Activated T-helper 1 cell treated with anti-CD3 and anti-CD28 coated beads, Interleukin-2, amount 50 U/mL, for 16 hours (primary cell): ENCODE measurements at places on chromosomes 12 and 14.

DNA sequence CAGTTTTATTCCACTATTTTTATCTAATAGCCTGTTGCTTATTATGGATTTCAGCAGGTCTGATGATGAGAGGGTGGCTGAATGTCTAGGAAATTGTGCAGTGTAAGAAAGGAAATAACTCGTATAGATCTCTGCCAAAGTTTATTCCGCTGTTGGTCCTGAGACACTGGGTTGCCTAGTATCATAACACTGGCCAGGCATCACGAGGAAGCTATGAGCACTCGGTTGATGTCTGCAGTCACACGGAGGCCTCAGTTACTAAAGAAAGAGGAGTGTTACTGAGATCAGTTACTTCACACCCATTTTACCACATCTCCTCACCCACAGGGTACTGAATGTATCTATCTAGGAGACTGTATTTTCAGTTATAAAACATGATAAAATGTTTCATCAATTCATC lies 21.9 kb downstream of the BHLHE41 start:
- no peak for DNase-seq

- no peak for DNase-seq
These were observed 176.6 kb downstream of the FOXN3 start for GRCh38 chr14:89240414-89240813.

GRCh38 chr12:2376908-2377657 lies 324.3 kb downstream of the CACNA1C start:
- no peak for DNase-seq

GRCh38 chr14:93803408-93804318 lies 15.4 kb upstream of the PRIMA1 start:
- DNase-seq = no peak

- DNase-seq = no peak
These were observed 177.5 kb downstream of the DACT1 start for GRCh38 chr14:58815161-58815701.

DNA sequence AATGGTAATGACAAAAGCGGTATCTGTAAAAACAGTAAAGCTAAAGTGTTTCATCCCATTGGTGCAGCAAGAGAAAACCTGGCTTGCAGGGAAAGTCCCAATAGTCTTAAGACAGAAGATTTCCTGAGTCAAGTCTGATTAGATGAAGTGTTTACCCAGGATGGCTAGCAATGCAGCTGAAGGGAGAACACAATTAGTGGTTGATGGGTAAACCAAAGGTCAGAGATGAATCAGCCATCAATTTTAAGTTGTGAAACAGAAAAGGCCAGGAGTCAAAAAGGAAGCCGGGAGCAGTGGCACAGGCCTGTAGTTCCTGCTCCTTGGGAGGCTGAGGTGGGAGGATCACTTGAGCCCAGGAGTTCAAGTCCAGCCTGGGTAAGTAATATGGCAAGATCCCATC lies 52.6 kb downstream of the SEC23A start:
- DNase-seq = no peak

GRCh38 chr14:81519200-81520011 lies 14.2 kb downstream of the SEL1L start:
- no peak for DNase-seq

- DNase-seq = no peak
These were observed 979 bp downstream of the DDX54 start for GRCh38 chr12:113184098-113184899.

DNA sequence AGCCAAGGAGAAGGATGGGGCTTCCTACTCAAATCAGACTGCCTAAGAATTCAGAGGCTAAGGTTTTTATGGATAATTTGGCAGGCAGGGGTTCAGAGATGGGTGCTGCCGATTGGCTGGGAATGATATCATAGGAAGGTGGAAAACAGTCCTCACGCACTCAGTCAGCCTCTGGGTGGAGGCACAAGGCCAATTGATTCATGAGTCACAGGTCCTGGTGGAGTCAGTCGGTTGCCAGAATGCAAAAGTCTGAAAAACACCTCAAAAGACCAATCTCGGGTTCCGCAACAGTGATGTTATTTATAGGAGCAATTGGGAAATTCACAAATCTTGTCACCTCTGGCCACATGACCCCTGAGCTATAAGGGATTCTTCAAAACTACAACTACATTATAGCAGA lies 105.5 kb downstream of the GXYLT1 start:
- no peak for DNase-seq

DNA sequence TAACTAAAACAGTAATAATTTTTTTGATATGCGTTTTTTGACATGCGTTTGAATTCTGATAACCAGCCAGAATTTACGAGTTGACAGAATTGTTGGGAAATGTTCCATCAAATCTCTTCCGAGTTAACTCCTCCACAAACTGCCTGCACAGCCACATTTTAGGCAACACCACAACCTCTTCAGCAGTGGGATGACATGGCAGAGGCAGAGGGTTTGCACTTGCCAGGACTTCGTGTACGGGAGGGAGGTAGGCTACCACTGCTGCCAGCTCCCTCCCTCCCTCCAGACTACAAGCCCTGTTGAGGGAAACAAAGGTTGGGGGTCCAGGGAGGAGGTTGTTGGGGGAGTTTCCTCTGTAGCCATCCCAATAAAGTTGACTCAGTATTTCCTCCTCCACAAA lies 14.5 kb upstream of the ACTR6 start:
- no peak for DNase-seq

- no peak for DNase-seq
These were observed 170.7 kb upstream of the E2F7 start for GRCh38 chr12:77236066-77236465.
